Activated T-cell treated with anti-CD3 and anti-CD28 coated beads, Interleukin-2, amount 50 U/mL, for 72 hours (primary cell): ENCODE measurements at places on chromosomes 4 and X.
A peak's percentile ranks its signal among the peaks of the same experiment; 100 is the strongest.

DNA sequence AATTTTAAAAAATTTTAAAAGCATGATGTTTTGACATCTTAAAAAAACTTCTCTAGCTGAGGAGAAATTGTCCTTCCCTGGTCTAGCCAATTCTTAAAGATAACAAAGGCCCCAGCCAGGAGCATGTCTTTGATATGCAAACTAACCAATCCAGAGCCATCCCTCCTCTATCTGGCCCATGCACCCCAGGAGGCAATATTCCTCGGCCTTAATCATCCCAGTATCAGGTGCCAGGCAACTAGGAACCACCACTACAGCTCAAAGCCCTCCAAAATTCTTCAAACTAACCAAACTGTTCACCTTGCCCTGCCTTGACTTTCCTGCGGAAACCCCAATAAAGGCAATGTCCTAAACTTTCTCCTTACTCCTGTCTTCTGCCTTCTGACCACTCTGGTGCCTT lies 97.8 kb upstream of the USP9X start:
- no peak for DNase-seq

DNA sequence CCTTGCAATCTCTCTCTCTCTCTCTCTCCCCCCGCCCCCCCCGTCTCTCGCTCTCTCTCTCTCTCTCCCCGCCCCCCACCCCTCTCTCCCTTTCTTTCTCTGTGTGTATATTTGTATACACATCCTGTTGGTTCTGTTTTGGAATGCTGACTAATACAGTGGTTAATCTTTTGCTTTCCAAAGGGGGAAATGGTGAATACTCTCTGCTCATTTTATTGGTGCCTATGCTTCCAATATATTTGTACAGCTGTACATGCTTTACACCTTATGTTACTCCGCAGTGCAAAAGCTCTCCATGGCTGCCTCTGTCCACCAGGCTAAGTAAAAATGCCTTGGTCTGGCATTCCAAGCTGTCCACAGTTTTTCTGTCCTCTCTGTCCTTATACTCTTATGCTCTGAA lies 158.8 kb downstream of the RBMX2 start:
- no peak for DNase-seq

- no peak for DNase-seq
Measured at GRCh38 chrX:101265869-101266428, 25.2 kb downstream of the TAF7L start.

DNA sequence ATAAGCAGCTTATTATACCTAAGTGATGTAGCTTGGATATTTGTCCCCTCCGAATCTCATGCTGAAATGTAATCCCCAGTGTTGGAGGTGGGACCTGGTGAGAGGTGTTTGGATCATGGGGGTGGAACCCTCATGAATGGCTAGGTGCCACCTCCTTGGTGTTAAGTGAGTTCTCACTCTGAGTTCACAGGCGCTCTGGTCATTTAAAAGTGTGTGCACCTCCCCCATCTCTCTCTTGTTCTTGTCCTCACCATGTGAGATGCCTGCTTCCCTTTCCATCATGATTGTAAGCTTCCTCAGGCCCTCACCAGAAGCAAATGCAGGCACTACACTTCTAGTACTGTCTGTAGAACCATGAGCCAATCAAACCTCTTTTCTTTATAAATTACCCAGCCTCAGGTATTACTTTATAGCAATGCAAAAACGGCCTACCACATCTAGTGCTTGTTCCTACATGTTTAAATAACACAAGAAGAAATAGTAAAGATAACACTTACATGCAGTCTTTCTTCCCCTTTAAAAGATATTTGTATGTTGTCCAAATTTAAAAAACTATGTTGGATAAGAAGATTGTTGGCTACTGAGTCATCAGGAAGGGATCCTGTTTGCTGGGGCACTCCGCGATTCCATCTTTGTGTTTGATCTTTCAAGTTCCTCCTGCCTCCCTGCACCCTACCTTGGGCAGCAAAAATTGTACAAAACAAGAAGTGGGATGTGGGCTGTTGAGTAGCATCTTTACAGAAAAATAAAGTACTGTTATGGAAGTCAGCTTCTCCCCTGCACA lies 29.7 kb downstream of the PPP1R2C start:
- DNase-seq = no peak

GRCh38 chr4:114287079-114287696 lies 307.7 kb upstream of the ARSJ start:
- no peak for DNase-seq

DNA sequence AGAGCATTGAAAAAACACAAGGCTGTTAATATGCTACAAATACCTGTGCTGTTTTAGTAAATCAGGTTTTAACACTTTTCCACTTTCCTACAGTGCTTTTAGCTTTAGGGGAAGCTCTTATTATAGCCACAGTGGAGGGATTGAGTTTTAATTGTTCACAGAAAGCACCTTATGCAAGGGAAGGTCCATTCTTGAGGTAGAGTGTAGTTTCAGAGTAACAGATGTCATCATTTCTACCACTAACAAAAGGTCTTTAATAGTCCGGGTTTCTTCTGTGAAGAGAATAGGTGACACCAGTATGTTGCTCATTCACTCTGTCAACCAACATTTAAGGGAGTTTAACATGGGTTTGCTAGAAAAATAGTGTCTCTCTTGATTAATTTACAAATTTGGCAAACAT lies 104.4 kb downstream of the STIM2 start:
- no peak for DNase-seq

DNA sequence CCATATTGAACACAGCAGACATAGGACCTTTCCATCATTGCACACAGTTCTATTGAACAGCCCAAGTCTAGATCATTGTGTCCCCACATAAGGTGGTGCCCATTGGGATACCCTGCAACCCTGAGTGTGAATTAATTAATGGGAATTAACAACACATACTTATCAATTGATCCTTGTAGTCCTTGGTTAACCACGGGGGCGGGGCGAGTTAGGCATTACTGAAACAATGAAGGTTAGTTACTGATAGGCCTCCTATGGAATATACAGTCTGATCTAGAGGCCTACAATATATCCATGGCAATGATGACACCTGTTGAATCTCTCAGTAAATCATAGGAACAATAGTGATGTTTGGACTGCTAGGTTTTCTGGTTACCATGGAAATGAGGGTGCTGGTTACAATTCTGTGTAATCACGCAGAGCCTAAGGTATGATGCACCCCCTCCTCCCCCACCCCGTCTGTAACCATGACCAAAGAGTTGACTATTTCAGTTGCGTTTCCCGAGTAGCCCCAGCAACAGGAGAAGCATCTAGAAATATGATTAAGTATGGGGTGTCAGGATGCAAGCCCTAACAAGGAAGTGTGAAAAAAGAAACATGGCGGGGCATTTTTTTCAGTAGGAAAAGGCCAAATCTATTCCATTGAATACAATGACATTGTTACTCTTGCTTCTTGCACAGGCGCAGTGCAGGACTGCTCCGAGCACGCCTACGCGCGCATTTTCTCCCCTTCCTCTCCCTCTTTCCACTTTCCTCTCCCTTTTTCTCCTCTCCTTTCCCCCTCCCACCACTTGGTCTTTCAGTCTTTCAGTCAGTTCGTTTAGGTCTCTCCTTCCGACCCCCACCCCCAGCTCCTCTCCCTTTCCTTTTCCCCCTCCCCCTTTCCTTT lies 677 bp upstream of the NONO start:
- peak; percentile 61 for DNase-seq

DNA sequence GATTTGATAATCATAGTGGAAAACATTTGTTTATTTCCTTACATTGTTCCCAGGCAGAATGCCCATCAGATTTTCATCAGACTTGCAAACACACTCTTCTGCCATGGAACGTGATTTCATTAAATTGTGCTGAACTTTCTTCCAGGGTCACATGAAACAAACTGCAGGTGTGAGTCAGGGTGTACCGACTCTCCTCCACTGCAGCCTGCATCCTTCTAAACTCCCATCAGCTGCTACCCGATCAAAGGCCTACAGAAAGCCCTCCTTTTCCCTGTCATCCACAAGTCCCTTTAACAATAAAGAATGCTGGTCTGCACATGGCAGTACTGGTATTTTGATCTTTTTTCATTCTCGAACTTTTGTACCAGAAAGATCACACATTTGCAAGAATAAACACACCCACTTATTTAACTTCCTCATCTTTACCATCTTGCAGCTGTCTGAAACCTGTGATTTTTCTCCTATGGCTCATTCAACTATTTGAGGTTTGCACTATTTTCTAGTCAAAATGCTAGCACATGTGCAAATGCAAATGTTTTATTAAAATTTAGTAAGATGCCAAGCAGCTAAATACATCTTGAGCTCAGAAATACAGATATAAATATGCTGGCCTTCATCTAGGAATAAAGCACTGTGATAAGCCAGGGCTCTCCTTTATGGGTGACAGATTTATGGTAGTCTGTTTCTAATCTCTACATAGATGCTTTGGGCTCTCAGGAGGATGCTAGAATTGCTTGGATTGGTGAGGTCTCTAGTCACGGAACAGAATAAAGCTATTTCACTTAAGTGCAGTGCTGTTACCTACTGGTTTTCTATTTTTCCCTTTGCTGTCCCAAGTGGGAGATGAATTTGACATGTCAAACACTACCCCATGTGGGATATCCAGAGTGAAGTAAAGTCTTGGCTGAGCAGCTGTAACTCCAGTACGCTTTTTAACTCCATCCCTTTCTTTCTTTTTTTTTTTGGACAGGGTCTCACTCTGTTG lies 25.8 kb upstream of the ARHGAP24 start:
- no peak for DNase-seq

DNA sequence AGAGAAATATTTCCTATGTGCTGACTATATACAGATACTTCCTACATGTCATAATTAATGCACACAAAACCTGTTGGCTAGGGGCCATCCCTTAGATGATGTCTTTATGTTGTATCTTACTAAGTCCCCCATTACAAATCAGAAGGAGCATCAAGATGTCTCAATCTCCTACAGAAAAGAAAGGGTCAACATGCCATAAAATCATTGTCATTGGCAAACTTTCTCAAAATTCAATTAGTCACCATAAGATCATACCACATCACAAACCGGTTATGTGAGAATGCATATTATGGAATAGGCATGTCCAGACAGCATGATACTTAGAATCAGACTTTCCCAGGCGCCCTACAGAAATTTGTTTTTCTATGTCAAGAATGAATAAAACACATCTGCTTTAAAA lies 175.2 kb upstream of the TET2 start:
- DNase-seq = no peak

DNA sequence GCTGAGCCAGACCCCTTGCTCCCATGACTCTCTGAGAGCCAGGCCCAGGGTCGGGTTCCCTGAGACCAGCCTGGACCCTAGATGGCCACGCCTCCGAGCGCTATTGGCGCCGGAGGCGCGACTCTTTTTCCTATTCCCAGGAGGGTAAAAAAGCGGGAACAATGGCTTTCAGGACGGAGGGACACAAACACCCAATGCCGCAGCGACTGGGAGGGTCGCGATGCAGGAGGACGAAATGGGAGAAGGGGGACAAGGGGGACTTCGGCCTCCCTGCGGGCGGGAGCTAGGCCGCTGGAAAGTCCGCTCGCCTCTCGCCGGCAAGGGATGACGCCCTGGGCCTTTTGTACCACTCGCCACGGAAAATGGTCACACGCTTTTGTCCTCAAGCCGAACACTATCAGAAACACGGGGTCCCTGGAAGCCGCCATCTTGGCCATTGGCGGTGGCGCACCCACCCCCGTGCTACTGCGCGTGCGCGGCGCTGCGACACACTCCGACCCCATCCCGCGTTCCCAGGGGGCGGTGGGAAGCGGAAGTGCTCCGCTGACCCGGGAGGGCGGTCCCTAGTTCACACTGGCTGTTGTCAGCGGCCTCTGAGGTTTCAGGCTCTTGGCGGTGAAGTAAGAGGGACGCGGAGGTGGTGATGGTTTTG lies 98.4 kb downstream of the ZNF674 start:
- DNase-seq = peak; percentile 89

GRCh38 chr4:124459196-124459940 lies 253.2 kb downstream of the ANKRD50 start:
- DNase-seq = no peak

- DNase-seq = no peak
Measured at GRCh38 chr4:153137159-153137558, 67.1 kb upstream of the TRIM2 start.

- no peak for DNase-seq
Measured at GRCh38 chr4:82833696-82834313, 35.2 kb upstream of the SCD5 start.

DNA sequence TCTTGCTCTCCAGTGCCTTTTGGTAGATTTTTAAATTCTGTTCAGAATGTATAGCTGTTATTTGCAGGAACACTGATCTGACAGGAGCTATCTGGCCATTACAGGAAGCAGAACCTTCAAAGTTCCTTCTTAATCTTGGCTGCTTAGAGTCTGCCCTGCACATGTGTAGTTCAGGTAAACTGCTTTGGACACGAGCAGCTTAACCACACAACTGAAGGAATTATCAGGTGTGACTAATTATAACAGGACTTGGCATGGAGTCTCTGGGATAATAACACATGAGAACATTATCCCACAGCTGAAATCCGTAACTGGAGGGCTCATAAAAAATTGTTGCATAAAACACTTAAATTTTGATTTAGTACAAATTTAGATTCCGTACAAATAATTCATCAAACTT lies 11.6 kb upstream of the ING2 start:
- DNase-seq = no peak

DNA sequence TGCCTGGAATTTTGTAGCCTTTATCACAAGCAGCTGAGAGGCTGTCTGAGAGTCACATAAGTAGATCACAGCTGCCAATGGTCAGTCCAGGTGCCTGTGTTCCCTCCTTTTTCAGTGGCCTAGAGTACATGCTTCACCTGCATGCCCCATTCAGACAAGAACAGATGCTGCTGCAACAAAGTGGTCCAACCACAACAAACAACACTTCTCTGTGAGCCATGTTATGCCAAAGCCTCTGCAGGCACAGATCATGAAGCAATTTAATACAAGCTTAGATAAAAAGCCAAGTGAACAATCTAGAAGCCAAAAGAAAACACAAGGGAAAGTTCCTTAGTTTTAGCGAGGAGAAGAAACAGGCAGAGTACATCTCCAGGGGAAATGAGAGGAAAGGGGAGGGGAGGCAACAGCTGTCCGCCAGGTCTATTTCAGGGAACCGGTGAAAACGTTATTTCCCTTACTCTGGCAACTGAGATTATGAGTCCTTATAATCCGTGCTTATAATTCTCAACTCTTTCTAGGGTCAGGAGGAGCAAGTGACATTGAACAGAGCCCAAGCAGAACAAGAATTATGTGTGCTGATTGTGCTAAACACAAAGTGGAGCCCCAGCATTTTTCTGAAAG lies 92.6 kb downstream of the TSPAN5 start:
- no peak for DNase-seq

GRCh38 chr4:38313175-38313574 lies 350.8 kb upstream of the KLF3 start:
- no peak for DNase-seq

- no peak for DNase-seq
Measured at GRCh38 chrX:136635235-136635634, 12.7 kb upstream of the CD40LG start.

GRCh38 chr4:122847931-122848330 lies 21.3 kb downstream of the FGF2 start:
- no peak for DNase-seq
